ENCODE measurements at places on chromosomes 3 and 15.

- DNase-seq: no peak
Observed at GRCh38 chr3:182618085-182618732, 175.1 kb upstream of the ATP11B start.

DNA sequence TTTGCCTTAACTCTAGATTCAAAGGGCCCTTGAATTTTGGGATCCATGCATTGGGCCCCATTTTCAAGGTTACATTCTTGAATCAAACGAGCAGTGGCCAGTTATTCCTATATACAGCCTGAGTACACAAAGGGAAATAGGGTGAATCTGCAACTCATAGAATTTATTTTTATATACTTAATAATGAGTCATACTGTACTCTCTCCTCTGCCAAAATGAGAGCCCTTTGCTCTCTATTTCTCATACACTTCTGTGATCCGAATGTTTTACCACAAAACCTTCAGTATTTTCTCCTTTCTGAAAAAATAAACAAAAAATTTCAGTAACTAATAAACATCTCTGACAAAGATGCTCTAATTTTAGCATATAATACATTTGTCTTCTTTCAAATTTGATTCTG lies 116.7 kb downstream of the SERPINI1 start:
- DNase-seq: no peak

GRCh38 chr3:147906285-147906684 lies 497.1 kb downstream of the ZIC1 start:
- no peak for DNase-seq

- no peak for DNase-seq
Observed at GRCh38 chr3:190017521-190018288, 103.0 kb downstream of the P3H2 start.

- no peak for DNase-seq
Observed at GRCh38 chr3:21718943-21719591, 31.9 kb downstream of the ZNF385D start.

GRCh38 chr15:90079619-90080457 lies 22.4 kb downstream of the IDH2 start:
- DNase-seq: no peak

Measured in upper lobe of right lung (tissue), 1 donor.